Brain (organoid and tissue), 16 donors: ENCODE measurements at places on chromosomes 7 and 10. TPM values are rescaled to one million over a fixed set of nuclear protein-coding genes. Genes with fewer than 3 reads are reported as not detected.

DNA sequence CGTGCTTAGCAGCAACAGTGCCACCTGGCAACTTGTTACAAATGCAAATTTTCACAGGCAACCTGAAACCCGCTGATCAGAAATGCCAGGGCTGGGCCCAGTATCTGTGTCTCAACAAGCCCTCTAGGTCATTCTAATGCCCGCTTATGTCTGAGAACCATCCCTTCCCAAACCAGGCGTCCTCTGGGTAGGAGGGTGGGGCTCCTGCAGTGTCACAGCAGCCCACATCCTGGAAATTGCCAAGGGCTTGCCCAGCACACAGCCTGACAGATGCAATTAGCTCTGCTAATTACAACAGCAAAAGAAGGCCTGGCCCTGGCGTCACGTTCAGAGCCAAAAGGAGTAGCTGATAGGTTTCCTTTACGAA is 15.9 kb downstream of the ITPRIP start:
- DNase-seq: no peak

GRCh38 chr7:127979728-127980126 is 51.5 kb downstream of the LRRC4 start:
- DNase-seq: no peak

VSTM4 gene
- polyA plus RNA-seq: 15.5 TPM

GRCh38 chr10:78745441-78745840 is 323.3 kb upstream of the ZMIZ1 start:
- no peak for DNase-seq

MALRD1 gene
- 0.24 TPM for polyA plus RNA-seq

PI4K2A gene
- 23.3 TPM for polyA plus RNA-seq

DNA sequence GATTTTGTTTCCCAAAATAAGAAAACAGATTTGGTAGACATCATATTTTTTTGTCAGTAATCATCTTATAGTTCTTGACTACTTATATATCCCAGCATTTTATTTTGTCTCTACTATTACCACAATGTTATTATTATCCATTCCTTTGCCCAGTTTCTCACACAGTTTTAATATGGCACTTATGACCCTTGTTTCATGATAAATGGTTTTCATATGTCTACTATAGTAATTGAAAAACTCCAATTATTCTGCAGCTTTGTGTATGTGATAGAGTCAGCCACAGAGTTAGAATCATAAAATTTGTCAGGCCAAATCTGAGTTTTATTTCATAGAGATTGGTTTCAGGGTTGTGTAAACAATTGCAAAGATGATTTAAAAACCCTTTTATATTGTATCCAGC is 203.9 kb downstream of the MALRD1 start:
- DNase-seq: no peak

- no peak for DNase-seq
These were observed 187.0 kb upstream of the SLC26A5 start for GRCh38 chr7:103632972-103633371.

DNA sequence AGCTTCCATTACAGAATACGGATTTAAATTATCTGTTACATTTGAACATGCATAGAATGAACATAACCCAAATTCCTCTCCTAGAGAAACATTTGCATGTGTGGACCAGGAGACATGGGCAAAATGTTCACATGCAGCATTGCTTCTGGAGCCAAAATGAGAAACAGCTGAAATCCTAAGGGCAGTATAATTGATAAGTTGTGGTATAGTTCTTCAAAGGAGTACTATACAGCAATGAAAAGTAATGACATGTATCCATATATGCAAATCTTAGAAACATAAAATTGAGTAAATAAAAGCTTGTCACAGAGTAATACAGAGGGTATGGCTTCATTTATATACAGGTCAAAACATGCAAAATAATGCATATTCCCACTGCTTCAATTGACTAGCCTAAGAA is 77.1 kb downstream of the RAB11FIP2 start:
- DNase-seq: no peak

DNA sequence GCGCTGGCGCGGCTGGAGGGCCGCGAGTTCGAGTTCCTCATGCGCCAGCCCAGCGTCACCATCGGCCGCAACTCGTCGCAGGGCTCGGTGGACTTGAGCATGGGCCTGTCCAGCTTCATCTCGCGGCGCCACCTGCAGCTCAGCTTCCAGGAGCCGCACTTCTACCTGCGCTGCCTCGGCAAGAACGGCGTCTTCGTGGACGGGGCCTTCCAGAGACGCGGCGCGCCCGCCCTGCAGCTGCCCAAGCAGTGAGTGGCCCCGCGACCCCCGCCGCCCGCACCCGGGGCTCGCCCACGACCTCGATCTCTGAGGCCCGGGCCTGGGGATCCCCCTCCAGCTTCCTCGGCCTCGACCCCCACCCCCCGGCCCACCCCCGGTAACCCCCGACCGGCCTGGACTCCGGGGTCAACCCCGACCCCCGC is 537 bp downstream of the FOXK1 start:
- DNase-seq: peak; percentile 70

- DNase-seq: no peak
These were observed 11.0 kb downstream of the STMP1 start for GRCh38 chr7:135673360-135673706.

- DNase-seq: no peak
These were observed 84.1 kb upstream of the INHBA start for GRCh38 chr7:41786944-41787343.

DNA sequence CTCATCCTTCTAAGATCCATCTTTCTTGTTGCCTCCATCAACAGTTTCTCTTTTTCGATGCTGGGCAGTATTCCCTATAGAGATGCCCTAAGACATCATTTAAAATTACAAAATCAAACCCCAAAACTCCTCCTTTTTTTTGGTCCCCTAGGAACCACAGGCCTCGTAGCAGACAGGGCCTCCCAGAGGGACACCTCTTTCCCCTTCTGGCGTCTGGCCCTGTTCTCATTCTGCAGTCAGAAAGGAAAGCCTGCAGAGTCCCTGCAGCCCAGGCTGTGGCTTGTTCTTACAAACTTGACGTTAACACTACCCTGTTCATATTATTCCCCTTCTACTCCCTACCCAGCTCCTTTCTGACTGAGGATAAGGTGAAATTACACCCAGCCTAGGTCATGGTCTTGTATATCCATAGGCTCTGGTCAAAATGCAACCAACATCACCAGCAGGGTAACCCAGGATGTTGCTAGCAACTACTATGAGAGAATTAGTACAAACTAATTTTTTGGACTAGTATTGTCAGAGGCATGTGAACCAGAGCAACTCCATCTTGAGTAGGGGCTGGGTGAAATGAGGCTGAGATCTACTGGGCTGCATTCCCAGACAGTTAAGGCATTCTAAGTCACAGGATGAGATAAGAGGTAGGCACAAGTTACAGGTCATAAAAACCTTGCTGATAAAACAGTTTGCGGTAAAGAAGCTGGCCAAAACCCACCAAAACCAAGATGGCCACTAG is 3.5 kb upstream of the EPHA1 start:
- DNase-seq: no peak

GRCh38 chr10:126387041-126387921 is 996 bp downstream of the ADAM12 start:
- DNase-seq: peak; percentile 85

MRLN gene
- polyA plus RNA-seq: not detected

NIPSNAP2 gene
- 75.0 TPM for polyA plus RNA-seq

DNA sequence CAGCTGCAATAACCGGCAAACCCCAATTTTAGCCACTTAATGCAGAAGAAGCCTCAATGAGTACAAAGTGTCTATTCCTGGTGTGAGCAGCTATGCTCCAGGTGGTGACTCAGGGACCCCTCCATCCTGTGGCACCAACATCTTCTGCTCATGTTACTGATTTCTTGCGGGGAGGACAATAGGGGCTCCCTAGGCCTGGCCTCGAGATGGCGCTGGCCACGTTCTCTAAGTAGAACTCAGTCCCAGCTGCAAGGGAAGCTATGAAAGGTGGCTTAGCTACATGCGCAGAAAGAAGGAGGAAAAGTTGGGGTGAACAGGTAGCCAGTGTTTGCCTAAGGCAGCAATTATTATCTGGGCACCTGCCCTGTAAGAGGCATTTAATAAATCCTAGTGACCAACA is 6.6 kb downstream of the GJD4 start:
- no peak for DNase-seq

DNA sequence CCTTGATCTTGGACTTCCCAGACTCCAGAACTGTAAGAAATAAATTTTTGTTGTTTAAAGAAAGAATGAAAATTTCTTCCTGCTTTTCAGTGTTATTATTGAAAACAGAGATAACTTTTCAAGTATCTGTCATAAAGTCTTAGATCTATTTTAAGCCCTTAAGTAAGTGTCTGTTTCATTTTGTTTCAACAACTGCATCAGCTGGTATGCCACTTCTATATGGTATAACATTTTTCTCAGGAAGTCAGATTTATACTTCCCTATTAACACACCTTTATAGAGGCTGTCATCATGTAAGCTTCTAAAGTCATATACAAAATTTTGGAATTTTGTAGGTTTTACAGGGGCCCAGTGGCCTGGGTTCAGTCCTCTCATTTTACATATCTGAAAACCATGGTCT is 24.4 kb downstream of the RALA start:
- no peak for DNase-seq

FOXP2 gene
- polyA plus RNA-seq: 0.29 TPM

SPAM1 gene
- polyA plus RNA-seq: not detected

- no peak for DNase-seq
These were observed 32.4 kb downstream of the BLNK start for GRCh38 chr10:96238646-96239623.

DNA sequence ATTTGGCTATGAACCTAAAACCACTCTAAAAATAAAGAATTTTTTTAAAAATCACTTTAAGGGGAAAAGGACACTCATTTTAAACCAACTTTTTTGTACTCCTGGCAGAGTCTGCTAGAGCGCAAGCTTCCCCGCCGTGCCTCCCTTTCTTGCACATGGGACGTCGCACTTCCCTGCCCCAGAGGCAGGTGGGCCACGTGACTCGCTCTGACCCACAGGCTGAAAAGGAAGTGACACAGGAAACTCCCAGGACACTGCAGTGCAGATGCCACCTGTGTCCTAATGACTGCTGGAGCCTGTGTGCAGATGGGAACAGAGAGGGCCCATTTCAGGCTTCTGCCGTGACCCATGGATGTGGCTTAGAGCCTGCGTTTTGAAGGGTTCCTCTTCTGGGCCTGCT is 142.1 kb upstream of the LANCL2 start:
- DNase-seq: no peak

DNA sequence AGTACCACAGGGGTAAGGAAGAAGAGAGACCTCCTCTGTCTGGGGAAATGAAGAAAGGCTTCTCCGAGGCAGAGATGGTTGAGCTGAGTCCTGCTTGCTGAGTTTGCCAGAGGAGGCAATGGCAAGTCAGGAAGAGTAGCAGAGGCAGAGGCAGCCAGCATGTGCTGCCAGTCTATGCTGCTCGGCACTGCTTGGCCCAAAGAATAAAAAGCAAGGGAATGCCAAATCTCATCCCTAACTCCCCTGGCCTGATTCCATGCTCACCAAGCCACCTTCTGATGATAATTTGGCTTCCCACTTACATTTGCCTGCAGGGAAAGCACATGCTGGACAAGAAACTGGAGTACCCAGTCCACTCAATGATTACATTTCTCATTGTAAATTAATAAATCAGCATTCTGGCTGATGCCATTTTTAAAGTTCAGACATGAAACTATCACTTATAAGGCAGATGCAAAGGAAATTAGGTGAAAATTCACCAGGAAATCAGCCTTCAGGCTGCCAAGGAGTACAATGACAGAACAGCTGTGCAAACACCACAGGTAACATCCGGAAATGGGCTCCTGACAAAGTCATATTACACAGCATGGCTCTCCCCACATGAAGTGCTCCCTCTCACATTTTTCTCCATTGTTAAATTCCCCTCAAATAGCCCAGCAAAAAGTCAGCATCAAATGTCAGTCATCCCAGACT is 245.9 kb downstream of the MTERF1 start:
- no peak for DNase-seq

GRCh38 chr7:1679966-1680730 is 10.1 kb downstream of the ELFN1 start:
- no peak for DNase-seq

- DNase-seq: no peak
These were observed 240.0 kb downstream of the ARHGAP21 start for GRCh38 chr10:24483701-24484100.

DNA sequence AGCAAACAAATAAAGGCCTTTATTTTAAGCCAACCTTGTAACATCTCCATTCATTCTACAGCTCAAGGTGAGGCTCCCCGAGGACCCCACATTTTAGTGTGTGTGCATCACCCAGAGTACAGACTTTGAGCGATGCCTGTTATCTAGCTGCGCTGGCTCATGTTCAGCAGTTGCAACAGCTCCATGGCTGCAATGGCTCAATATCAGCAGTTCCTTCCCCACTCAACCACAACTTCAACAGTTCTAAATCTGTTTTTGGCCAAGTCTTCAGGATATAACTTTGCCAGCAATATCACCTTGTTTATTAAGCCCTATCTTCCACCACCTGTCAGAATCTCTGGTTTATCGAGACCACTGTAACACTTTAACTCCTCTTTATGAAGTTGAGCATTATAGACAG is 95.8 kb downstream of the WNT2 start:
- no peak for DNase-seq

DNA sequence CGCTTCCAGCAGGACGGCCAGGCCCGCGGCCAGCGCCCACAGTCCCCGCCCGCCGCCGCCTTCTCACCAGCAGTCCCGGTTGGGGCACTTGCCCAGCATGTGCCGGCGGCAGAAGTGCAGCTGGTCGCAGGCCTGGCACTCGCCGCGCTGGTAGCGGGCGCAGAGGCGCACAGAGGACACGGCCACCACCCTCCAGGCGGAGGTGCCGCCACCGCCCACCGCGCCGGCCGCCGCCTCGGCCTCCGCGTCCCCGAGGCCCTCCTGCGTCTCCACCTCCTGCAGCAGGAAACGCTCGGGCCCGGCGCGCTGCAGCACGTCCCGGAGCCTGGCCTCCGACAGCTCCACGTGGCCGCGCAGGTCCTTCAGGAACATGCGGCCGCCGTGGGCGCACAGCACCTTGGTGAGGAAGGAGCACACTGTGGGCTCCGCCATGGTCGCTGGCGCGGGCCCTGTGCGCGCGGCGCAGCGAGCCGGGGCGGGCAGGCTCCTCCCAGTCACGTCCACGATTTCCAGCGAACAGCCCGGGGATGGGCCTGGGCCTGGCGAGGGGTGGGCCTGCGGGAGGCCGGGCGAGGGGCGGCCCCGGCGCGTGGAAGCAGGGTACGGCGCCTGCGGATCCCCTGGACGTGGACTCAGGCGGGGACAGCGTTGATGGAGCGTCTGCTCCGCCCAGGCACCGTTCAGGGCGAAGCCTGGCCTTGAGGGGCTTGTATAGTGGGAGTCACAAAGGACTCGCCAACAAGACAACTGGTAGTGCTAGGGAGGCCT is at the start of gene ZC3HAV1L:
Gene ZC3HAV1L, minus strand, starts transcription at position 457 of the 768 bp plus-strand sequence. Its CDS starts 25 bp downstream, at position 432.
- DNase-seq: peak; percentile 93

DNA sequence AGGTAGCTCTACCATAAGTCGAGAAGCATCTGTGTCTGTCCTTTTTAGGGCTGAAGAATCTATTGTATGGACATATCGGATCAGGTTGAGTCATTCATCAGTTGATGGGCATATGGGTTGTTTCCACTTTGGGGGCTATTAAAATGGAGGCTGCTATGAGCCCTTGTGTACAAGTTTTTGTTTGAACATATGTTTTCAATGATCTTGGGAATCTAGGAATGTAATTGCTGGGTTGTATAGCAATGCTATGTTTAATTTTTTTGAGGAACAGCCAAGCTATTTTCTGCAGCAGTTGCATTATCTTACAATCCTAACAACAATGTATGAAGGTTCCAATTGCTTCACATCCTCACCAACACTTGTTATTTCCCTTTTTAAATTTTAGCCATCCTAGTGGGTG is 46.4 kb upstream of the HABP2 start:
- DNase-seq: no peak
